Activated T-helper 9 cell treated with anti-CD3 and anti-CD28 coated beads, Interleukin-2, amount 50 U/mL, for 16 hours (primary cell): ENCODE measurements at places on chromosomes 16 and 17.

DNA sequence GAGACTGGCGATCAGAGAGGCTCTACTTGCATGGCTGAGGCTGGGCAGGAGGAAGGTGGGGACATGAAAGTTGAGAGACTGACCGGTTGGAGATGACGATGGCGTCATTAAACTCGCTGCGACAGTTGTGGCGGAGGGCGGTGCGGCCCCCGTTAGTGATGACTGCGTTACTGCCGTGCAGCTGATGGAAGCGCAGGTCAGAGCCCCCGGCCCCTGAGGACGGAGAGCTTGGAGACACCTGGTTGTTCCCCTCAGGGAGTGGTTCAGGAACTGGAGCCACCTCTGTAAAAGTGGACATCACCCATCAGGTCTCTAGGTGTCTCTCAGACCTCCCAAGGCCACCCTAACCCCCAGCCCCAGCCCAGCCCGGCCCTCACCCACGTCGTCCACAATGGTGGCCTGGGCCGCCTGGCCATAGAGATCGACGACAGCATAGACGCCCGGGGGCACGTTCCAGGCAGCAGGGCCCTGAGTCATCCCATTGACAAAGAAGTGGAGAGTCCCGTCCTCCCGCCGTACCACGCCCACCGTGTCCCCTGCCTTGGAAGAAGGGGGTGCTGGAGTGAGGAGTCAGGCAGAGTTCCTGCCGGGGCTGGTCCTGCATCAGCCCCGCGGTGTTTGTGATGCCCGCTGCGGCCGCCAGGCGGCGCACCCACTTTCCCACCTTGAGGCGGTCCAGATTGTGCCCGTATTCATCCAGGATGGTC is 5.3 kb downstream of the NEURL4 start:
- DNase-seq = peak; percentile 58

DNA sequence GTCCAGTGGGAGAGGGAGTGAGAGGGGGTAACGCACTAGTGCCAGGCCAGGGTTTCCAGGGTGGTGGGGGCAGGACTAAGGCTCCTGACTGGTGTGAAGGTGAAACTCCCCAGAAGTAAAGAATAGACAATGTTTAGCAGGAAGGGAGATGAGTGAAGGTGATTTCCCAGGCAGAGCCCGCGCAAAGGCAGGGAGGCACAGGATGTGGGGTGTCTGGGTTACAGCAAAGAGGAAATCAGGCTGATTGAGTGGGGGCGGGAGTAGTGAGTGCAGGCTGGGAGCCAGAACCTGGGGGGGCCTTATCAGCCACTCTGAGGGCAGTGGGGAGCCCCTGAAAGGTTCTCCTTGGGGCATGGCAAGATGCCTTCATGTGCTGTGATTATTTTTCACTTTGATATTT is 167.5 kb downstream of the UTP18 start:
- DNase-seq = peak; percentile 44

DNA sequence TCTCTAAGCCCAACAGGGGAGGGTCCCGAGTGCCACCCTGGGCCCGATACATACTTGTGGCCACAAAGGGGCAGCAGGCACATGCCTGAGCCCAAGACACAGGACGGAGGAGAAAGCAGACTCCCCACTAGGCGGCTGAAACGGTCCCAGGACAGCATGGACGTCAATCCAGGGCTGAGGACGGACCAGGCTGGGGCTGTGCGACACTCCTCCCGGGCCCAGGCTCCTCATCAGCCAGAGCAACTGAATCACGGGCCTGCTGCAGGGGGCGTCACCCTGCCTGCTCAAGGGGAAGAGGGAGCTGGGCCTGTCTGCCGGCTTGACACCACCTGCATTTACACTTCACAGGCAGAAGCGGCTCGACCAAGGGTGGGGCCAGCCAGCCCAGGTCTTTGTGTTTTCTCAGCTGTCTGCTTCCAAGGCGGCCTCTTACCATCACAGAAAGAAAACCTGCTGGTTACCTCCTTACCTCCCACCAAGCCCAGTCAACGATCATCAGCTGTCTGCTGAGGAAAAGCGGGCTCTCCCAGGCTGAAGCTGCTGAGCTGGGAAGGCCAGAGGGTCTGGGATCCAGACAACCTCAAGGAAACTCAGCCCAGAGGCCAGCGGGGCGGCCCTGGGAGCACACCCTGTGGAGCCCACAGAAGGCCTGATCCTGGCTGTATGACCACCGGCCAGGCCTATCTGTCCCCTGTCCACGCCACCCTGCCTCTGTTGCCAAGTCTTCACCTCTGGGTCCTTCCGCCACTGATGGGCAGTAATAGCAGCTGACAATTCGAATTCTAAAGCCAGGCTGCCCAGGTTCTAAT is 26.4 kb downstream of the KIFC3 start:
- no peak for DNase-seq

- DNase-seq = no peak
Observed at GRCh38 chr17:5209396-5209795, 17.7 kb upstream of the ZNF594 start.

- no peak for DNase-seq
Observed at GRCh38 chr16:53061256-53061655, 6.5 kb downstream of the CHD9 start.

GRCh38 chr16:64696866-64697265 is 425.0 kb downstream of the CDH11 start:
- DNase-seq = no peak

GRCh38 chr16:50709061-50709684 is 15.8 kb downstream of the NOD2 start:
- no peak for DNase-seq

DNA sequence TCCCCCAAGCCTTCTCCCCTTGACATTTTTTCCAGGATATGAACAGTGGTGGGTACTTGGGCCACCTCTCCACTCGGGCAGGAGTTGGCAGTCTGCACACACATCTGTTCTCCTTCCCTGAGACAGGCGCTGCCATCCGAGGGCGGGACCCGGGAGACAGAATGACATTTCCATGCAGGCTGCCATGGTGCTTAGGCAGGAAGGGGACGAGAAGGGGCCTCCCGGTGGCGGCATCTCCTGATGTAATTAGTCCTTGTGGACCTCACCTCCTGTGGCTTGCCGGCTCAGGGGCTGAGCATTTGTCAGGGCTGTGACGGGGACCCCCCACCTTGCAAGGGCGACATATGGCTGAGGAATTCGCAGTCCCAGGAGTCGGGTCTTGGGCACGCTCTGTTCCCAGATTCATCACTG is 197.2 kb downstream of the FOXL1 start:
- DNase-seq = no peak

- no peak for DNase-seq
Observed at GRCh38 chr16:57915811-57916488, 55.0 kb downstream of the CNGB1 start.

- DNase-seq = no peak
Observed at GRCh38 chr17:82979718-82980117, 99.7 kb upstream of the METRNL start.

DNA sequence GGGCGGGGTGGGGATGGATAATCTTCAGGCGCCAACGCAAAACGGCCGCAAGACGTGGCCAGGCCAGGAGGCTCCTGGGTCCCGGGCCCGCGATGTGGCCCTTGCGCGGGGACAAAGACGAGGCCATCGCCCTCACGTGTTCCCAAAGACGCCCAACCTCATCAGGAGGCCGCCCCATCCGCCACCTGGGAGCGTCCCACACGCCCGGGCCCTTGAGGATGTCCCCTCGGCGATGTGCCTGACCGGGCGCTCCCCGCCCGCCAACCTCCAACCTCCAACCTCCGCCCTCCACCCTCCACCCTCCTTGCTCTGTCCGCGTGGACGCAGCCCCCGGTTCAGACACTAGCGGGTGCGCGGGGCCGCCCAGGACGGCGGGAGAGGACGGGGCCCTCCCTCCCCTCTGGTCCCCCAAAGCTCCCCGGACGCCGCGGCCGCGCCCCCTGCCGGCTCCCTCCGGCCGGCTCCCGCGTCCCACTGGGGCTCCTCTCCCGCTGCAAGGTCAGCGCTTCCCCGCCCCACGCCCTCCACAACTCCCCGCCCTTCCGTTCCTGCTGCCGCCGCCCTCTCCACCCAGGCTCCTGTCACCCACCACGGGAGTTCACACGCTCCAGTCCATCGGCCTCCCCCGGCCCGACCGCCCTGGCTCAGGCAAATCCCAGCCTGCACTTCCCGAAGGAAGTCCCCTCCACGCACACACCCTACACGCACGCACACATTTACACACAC is 250.8 kb upstream of the RPL38 start:
- DNase-seq = no peak

DNA sequence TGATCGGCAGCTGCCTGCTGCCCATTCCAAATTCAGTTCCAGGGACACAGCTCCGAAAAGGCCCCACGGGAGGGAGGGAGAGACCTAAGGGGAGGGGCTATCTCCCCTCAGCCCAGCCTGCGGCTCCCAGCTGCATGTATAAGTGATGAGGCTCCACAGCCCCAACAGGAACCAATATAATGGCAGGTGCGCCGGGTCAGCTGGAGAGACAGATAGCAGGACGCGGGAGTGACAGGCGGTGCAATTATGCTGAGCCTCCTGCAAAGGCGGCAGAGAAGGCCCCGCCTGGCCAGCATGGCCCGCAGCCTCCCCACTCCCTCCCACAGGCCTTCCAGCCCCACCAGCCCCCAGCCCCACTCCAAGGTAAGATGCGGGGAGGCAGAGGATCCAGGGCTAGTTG is 8.1 kb upstream of the C1QL1 start:
- DNase-seq = no peak

GRCh38 chr16:17230932-17231581 is 239.7 kb downstream of the XYLT1 start:
- no peak for DNase-seq

DNA sequence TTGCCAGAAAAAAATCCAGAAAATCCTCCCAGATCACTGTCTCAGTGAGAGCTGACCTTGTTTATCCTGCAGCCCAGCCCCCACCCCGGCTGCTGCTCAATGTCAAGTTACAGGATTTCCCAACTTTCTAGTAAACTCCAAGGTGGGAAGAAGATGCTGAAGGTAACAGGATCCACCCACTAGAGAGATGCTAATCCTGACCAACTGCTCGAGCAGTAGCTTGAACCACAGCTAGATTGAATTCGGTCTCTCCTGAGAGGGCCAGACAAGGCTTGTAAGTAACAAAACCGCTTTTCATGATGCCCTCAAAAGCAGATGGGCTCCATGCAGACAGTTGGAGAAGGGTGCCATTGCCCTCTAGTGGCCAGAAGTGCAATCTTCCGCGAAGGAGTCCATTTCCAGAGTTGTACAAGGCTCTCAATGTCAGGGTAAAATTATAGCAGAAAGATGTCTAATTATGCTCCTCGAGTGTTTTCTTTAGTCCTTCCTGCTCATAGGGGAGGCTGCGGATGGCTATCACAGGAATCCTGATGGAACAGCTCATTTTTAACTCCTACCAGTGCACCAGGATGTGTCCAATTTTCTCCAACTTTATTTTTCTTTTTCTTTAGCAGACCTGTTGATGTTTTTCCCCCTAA is 3.9 kb downstream of the CDH11 start:
- no peak for DNase-seq

DNA sequence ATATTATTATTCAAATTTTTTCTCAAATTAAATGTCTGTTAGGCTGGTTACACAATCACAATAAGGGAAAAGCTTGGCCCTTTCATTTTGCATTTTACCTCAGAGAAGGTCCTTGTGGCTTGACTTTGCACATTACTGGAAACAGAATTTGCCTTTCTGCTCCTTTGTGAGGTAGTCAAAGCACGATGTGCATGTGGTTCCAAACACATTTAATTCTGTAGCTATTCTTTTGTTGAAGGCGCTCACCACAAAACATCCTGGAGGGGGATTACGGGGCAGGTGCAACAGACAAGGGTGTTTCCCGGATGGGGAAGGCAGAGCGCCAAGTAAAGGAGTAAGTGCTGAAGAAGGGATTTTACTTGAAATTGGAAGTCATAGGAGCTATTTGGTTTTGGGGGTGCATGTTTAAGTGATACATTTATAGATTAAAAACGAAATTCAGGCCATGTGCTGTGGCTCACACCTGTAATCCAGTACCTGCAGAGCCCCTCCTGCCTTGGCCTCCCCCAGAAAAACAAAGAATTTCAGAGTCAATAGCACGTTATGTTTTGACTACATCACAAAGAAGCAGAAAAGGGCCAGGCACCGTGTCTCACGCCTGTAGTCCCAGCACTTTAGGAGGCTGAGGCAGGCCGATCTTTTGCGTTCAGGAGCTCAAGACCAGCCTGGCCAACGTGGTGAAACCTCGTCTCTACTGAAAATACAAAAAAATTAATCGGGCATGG is 31.2 kb upstream of the TENT4B start:
- no peak for DNase-seq

- no peak for DNase-seq
Observed at GRCh38 chr16:48105456-48105855, 50.3 kb downstream of the ABCC12 start.

- no peak for DNase-seq
Observed at GRCh38 chr17:39002991-39003715, 36.0 kb upstream of the FBXO47 start.

GRCh38 chr16:59193637-59194036 is 459.5 kb upstream of the GOT2 start:
- DNase-seq = no peak
